ENCODE measurements at places on chromosomes 3 and 15.

- DNase-seq: no peak
Measured at GRCh38 chr3:4928277-4928789, 50.9 kb upstream of the BHLHE40 start.

DNA sequence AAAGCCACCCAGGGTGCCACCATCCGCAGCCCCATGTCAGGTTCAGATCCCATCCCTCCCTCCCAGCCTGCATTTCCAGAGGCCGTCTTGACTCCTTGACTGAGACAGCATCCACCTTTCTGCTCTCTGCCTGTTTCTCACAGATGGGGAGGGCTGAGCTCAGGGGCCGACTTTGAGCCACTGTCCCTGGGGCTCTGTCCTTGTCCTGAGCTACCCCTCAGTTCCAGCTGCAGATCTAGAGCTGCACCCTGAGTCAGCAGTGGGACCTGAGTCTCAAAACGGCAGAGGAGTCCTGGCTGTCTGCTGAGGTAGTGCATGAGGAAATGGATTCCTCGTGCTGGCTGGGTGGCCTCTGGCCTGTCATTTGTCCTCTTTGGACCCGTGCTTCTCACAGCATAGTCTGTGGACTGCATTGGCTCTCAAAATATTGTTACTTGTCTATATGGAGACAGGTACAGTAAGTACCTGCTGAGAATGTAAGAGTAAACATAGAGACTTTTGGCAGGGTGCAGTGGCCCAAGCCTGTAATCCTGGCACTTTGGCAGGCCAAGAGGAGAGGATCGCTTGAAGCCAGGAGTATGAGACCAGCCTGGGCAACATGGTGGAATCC, 22.3 kb downstream of the RPLP1 start:
- no peak for DNase-seq

- no peak for DNase-seq
Measured at GRCh38 chr15:95995375-95996168, 334.9 kb upstream of the NR2F2 start.

GRCh38 chr3:46926447-46926846, 48.9 kb downstream of the PTH1R start:
- no peak for DNase-seq

- no peak for DNase-seq
Measured at GRCh38 chr3:150184426-150185071, 213.9 kb upstream of the PFN2 start.

GRCh38 chr15:50685191-50685975, 1.2 kb downstream of the TRPM7 start:
- no peak for DNase-seq

- DNase-seq: no peak
Measured at GRCh38 chr15:48646331-48646730, 822 bp upstream of the FBN1 start.

DNA sequence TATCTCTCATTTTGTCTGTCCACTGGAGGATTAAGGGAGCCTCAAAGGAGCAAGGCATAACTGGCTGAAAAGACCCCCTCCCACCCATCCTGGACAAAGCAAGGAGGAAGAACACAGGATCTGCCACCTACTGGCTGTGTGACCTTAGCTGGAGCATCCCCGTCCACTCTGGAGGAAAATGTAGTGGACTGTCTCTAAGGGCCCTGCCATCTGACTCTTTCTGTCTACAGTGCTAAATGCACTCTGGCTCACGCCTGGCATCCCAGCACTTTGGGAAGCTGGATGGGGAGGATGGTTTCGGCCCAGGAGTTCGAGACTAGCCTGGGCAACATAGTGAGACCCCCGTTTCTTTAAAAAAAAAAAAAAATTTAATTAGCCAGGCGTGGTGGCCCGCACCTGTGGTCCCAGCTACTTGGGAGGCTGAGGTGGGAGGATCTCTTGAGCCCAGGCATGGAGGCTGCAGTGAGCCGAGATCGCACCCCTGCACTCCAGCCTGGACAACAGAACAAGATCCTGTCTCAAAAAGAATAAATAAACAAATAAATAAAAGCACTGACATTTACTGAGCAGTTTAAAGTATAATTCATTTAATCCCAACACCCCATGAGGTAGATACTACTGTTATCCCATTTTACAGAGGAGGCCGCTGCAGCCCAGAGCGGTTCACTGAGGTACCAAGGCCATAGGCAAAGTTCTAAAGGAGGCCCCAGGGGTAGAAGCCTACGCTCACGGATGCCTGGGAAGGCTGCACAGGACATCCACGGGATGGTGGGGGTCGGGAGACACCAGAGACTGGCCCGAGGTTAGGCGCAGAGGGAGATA, 1.1 kb downstream of the TBC1D2B start:
- no peak for DNase-seq

Data from activated naive CD4-positive, alpha-beta T cell (primary cell).